ENCODE measurements at places on chromosomes 13 and 19.
A peak's percentile ranks its signal among the peaks of the same experiment; 100 is the strongest.

DNA sequence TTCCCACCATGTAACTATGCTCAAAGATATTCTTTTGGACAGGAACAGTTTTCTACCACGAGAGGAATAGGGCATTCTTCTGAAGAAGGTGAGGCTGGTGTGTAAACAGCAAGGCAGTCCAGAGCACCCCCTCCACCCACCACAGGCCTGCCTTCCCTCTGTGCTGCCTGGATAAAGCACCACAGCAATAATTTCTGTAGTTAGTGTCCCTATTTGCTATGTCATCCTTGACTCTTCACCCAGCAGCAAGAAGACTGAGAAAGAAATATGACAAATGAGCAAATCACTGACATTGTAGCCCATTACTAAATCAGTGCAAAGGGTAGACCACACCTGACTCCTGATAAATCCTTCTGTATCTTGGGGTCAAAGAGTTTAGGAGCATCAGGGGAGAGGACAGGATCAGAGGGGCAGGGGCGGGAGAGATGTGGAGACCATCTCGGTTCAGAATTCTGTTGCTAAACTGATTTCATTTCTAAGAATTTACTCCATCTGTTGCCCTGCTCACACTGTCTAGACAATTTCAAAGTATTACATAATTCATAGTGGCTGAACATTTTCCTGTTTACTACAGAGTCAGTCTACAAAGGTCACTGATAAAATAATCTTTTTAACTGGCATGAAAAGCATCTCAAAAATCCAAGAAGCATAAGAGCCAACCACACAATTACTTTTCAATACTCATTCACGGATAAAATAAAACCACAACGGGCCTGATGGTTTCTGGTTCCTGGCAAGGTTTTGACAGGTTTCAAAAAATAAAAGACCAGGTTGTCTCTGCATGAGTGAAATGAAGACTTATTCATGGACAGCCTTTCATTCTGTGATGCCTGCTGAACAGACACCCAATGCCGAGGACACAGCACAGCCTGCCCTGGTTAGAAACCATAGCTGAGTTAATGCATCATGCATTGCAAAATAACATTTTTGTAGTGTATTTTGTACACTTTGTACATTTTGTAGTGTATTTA is 88.4 kb upstream of the IRS2 start:
- no peak for DNase-seq
- H3K36me3 ChIP-seq: no peaks in the 10 kb centered on the region
- H3K27ac ChIP-seq: no peak overlapping the region
- no peak overlapping the region for H3K4me3 ChIP-seq

DNA sequence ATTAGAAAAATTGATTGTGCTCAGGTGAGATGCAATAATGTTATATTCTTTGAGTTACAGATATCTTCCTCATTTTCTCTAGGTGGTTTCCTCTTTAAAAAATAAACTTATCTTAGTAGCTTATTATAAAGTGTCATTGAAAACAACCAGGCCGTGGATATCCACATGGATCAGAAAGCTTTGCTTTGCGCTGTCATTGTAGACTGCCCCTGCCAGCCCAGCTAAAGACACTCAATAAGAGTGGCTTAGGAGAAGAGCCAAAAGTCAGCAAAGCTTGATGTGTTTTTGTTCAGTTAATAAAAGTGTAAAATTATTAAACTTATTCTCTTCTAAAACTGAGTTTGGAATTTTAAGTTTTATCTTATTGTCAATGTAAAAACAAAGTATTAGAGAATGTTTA is 34.4 kb downstream of the TPP2 start:
- H3K4me3 ChIP-seq: no peak overlapping the region
- H3K27ac ChIP-seq: no peak overlapping the region
- DNase-seq: no peak
- H3K27me3 ChIP-seq: no peaks in the 10 kb centered on the region

DNA sequence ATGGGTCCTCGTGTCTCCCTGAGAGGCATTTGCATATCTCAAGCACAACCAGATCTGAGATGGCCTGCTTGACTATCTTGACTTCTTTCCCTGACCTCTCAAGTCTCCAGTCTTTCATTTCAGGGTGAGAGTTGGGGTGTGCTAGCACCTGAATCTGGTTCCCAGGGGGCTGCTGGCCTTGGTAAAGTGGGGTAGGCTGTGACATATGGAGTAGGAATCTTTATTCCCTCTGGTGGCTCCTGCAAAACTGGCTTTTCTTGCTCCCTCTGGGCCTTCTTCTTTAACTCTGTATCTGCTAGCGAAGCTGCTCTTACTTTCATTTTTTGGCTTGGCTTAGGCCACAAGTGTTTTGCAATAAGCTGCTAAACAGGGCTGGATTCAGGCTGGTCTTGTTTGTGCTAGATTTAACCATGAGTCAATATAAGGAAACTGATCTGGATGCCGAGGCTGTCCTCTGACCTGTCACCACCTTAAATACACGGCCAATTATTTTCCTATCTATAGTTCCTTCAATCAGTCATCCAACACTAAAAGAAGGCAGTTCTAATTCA is 42.3 kb downstream of the ZNF493 start:
- H3K27ac ChIP-seq: no peak overlapping the region
- H3K27me3 ChIP-seq: no peaks in the 10 kb centered on the region
- H3K4me3 ChIP-seq: no peak overlapping the region
- DNase-seq: no peak

GRCh38 chr19:7919610-7920518 is at the start of gene SNAPC2:
SNAPC2 (plus strand) TSS chr19:7920338; CDS start chr19:7920367, 29 bp downstream.
- DNase-seq: peak; percentile 98
- peaks cover 80% of the 10 kb centered on the region for H3K4me1 ChIP-seq
- peaks cover 12% of the 10 kb centered on the region for H3K36me3 ChIP-seq
- peak within 1 kb of the TSS; percentile 94 for H3K27ac ChIP-seq
- H3K4me3 ChIP-seq: peak within 1 kb of the TSS; percentile 87

GRCh38 chr13:40143106-40143505 is 487.6 kb downstream of the COG6 start:
- H3K27ac ChIP-seq: no peak overlapping the region
- H3K4me1 ChIP-seq: no peaks in the 10 kb centered on the region
- H3K27me3 ChIP-seq: no peaks in the 10 kb centered on the region
- no peak overlapping the region for H3K4me3 ChIP-seq
- no peak for DNase-seq

GRCh38 chr13:110030394-110030928 is 244.1 kb upstream of the IRS2 start:
- no peaks in the 10 kb centered on the region for H3K4me1 ChIP-seq
- DNase-seq: no peak
- H3K36me3 ChIP-seq: no peaks in the 10 kb centered on the region
- no peak overlapping the region for H3K27ac ChIP-seq
- no peaks in the 10 kb centered on the region for H3K27me3 ChIP-seq

- H3K4me3 ChIP-seq: no peak overlapping the region
- H3K36me3 ChIP-seq: peaks cover 50% of the 10 kb centered on the region
- no peak overlapping the region for H3K27ac ChIP-seq
- H3K4me1 ChIP-seq: peaks cover 6% of the 10 kb centered on the region
- no peaks in the 10 kb centered on the region for H3K27me3 ChIP-seq
Measured at GRCh38 chr19:8584965-8585893, 8.0 kb upstream of the MYO1F start.

DNA sequence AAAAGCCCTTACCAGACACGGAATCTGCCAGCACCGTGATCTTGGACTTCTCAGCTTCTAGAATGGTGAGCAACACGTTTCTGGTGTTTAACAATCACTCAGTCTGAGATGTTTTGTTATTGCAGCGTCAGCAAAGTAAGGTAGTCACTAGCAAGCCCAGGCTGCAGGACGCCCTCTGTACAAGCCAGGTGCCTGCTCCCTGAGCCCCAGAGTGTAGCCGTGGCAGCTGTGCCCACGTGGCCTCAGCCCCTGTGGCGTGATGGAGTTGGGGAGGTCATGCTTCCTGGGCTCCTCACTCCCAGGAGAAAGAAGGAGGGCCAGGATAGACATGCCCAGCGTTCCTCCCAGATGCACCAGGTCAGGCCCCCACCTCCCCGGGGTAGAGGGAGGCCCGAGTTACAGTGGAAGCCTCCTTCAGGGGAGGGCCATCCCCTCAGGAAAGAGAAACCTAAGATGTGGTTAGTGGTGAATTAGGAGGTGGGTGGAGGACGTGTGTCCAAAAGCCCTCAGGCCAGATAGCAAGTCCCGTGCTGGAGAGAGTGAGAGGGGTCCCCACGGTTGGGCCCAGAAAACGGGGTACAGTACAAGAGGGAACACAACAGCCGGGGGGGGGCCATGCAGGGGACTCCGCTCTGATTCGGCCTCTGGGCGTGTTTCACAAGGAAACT is 169.6 kb upstream of the SOX1 start:
- H3K36me3 ChIP-seq: no peaks in the 10 kb centered on the region
- H3K4me1 ChIP-seq: no peaks in the 10 kb centered on the region
- peaks cover 35% of the 10 kb centered on the region for H3K27me3 ChIP-seq
- H3K27ac ChIP-seq: no peak overlapping the region

GRCh38 chr13:102678339-102679107 is 16.3 kb downstream of the METTL21C start:
- H3K27me3 ChIP-seq: no peaks in the 10 kb centered on the region
- H3K4me1 ChIP-seq: no peaks in the 10 kb centered on the region
- H3K27ac ChIP-seq: no peak overlapping the region
- no peak overlapping the region for H3K4me3 ChIP-seq

GRCh38 chr13:41052441-41052840 is 8.9 kb upstream of the WBP4 start:
- H3K4me3 ChIP-seq: no peak overlapping the region
- H3K27ac ChIP-seq: no peak overlapping the region
- no peaks in the 10 kb centered on the region for H3K27me3 ChIP-seq
- H3K36me3 ChIP-seq: peaks cover 6% of the 10 kb centered on the region
- DNase-seq: no peak

DNA sequence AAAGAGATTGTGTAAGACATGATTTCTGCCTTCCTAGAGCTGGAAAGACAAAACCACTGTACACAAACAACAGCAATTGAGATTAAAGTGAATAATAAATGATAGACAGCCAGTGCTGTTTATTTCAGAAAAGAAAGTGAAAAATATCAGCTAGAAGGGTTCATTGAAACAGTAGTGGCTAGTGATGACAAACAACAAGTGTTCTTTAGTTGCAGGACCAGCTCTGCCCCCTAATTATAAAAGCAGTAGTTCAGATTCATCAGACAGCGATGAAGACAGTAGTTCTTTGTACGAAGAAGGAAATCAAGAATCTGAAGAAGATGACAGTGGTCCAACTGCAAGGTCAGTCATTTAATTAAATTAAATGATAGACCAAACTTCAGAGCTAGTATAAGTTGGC is 14.8 kb downstream of the GPALPP1 start:
- no peaks in the 10 kb centered on the region for H3K27me3 ChIP-seq
- peaks cover 13% of the 10 kb centered on the region for H3K36me3 ChIP-seq
- H3K4me3 ChIP-seq: no peak overlapping the region
- no peak overlapping the region for H3K27ac ChIP-seq
- DNase-seq: no peak

GRCh38 chr13:44703371-44703770 is 127.2 kb upstream of the TSC22D1 start:
- H3K36me3 ChIP-seq: no peaks in the 10 kb centered on the region
- H3K4me3 ChIP-seq: no peak overlapping the region
- no peaks in the 10 kb centered on the region for H3K27me3 ChIP-seq
- H3K4me1 ChIP-seq: no peaks in the 10 kb centered on the region
- DNase-seq: no peak

DNA sequence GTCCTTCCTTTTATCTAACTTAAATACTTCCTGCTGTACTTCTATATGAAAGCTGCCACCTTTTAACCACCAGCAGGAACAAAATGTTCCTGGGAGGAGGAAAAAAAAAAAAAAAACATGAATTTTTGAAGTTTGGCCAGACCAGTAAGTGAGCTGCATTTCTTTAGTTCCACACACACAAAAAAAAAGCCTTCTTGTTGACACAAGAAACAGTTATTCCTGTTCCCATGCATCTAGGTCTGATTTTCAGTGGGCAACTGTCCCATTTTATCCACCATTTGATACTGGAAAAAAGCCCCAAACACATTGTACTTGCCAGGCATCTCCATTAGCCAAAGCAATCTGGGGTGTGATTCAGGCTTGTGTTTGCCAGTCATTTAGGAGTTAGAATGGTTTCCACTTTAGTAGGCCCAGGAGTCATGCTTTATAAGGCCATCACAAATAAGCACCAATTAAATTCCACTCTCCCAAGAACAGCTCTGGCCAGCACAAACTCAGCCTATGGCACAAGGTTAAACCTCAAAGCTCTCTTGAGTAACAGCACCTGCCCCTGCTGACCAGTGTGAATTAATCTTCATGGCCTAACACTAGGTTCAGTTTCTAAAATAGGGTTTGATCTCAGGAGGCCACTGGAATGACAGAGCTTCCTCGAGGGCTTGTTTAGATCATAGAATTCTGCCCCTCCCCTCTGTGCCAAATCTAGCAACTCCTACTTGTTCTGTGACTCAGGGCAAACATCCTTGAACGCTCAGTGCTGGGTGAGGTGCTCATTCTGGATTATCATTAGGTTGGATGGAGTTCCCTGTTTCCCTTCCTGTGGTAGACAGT is 67.1 kb downstream of the NUFIP1 start:
- no peaks in the 10 kb centered on the region for H3K36me3 ChIP-seq
- no peaks in the 10 kb centered on the region for H3K4me1 ChIP-seq
- no peak overlapping the region for H3K4me3 ChIP-seq
- peak overlapping the region; percentile 97 for H3K27ac ChIP-seq

- no peaks in the 10 kb centered on the region for H3K36me3 ChIP-seq
- DNase-seq: no peak
- no peaks in the 10 kb centered on the region for H3K4me1 ChIP-seq
- H3K27ac ChIP-seq: no peak overlapping the region
- no peak overlapping the region for H3K4me3 ChIP-seq
Measured at GRCh38 chr13:73948848-73949529, 185.2 kb downstream of the KLF12 start.

GRCh38 chr19:41426952-41427646 is at the start of gene B3GNT8:
B3GNT8 (minus strand) TSS chr19:41427374; CDS start chr19:41426778, 596 bp downstream.
- no peaks in the 10 kb centered on the region for H3K4me1 ChIP-seq
- DNase-seq: peak; percentile 94
- H3K27me3 ChIP-seq: no peaks in the 10 kb centered on the region
- peak within 1 kb of the TSS; percentile 84 for H3K27ac ChIP-seq
- H3K36me3 ChIP-seq: peaks cover 11% of the 10 kb centered on the region
- peak within 1 kb of the TSS; percentile 63 for H3K4me3 ChIP-seq

- H3K27me3 ChIP-seq: no peaks in the 10 kb centered on the region
- no peak overlapping the region for H3K27ac ChIP-seq
- no peak overlapping the region for H3K4me3 ChIP-seq
Measured at GRCh38 chr19:12873891-12874745, 7.1 kb downstream of the DNASE2 start.

DNA sequence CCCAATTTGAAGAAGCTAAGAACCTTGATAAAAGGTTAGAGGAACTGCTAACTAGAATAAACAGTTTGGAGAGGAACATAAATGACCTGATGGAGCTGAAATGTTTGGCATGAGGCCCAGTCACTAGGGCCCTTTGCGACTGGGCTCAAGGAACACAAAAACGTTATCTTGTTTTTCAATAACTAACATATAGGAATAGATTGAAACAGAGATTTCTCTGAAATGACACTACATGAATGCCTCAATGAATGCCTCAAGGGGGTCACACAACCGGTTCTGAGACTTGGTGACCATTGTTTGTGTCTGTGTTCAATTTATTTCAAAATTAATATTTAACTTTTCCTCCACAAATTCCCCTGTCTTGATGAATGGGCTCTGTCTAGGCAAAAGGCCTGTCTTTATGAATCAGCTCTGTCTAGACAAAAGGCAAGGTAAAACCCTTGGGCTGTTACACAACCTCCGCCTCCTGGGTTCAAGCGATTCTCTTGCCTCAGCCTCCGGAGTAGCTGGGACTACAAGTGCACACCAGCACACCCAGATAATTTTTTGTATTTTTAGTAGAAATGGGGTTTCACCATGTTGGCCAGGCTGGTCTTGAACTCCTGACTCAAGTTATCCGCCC is 932 bp upstream of the ZNF486 start:
- H3K4me3 ChIP-seq: no peak overlapping the region
- H3K27ac ChIP-seq: no peak overlapping the region
- no peaks in the 10 kb centered on the region for H3K27me3 ChIP-seq
- DNase-seq: no peak
- H3K36me3 ChIP-seq: no peaks in the 10 kb centered on the region
- H3K4me1 ChIP-seq: peaks cover 6% of the 10 kb centered on the region
